ENCODE measurements at places on chromosomes 2 and 18.

DNA sequence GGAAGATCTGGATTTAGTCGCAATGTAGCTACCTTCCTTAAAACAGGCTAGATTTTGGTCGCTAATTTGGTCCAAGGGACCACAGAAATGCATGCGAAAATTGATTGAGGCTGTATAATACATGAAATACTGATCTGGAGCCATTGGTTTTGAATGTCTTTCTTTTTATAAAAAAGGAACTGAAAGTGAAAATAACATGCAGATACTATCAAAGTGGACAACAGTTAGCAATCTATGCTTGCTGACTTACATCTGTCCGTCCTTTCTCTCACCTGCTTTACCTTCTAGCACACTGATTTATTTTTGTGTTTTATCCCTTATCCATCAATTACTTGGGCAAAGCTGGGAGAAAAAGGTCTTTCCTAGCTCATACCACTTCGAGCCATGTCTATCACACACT, 1459.8 kb upstream of the ACVR2A start:
- DNase-seq: no peak

DNA sequence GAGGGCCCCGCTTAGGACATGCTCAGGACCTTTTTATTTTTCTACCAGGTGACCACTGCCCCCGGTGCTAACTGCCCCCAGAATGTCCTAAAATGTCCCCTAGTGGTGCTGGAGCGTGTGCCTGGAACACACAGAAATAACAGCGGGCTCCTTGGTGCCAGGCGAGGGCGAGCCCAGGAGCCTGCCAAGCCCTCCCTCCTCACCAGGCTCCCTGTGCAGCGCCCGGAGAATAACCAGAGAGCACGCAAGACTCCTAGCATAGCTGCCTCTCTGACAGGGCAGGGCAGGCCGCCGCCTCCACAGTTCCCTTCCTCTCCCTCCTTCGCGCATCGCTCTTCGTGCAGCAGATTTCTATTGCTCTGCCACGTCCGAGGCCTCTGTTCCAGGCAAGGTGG, 84.3 kb upstream of the ZNF516 start:
- no peak for DNase-seq

DNA sequence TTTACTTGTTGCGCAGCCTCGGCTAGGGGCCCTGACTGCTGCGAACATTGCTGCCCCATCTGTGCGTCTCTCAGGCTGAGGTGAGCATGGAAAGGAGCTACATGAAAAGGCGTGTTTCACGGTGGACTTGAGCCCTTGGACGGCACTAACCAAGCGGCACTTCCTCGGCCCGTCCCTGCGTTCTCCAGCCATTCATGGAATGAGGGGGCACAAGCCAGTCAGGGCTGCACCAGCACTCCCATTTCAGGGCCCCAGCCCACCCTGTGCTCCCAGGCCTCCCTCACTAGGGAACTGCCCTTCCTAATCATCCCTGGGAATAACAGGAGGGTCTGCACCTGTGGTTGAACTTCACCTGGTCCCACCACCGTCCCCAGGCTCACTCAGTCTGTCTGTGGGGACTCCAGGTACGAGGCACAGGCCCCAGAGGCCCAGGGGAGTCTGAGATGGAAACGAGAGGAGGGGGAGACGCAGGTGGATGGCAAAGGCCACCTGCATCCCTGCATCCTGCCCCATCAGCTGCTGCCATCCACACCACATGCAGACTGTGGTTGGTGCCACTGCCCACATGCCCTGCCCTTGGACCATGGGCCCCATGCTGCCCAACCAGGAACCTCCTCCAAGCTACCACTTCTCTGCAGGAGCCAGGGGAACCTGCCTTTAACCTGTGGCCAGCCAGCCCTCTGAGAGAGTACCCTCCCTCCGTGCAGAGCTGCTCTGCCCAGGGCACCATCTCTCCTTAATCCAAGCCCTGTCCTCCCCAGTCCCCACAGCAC, 99.7 kb downstream of the EIPR1 start:
- no peak for DNase-seq

DNA sequence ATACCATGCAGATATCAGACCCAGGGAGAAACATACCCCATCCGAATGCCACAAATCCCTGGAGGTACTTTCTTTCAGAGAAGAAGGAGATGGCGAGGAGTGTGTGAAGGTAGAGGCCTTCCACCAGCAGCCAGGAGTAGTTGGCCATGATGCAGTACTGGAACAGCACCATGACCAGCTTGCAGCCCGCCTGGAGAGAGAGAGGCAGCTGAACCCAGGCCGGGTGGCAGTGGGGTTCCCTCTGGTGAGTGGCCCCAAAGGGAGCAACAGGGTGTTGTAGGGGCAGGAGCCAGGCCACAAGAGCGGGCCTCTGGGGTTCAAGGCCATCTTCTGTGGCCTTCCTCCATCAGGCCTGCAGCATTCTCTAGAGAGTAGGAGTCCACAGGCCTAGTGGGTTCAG, 30.2 kb downstream of the TMEM37 start:
- no peak for DNase-seq

- DNase-seq: no peak
These were observed 58.9 kb upstream of the ID2 start for GRCh38 chr2:8622924-8623465.

Measured in trophoblast cell (in vitro differentiated cells and primary cell).